ENCODE measurements at places on chromosomes 5 and 9.

DNA sequence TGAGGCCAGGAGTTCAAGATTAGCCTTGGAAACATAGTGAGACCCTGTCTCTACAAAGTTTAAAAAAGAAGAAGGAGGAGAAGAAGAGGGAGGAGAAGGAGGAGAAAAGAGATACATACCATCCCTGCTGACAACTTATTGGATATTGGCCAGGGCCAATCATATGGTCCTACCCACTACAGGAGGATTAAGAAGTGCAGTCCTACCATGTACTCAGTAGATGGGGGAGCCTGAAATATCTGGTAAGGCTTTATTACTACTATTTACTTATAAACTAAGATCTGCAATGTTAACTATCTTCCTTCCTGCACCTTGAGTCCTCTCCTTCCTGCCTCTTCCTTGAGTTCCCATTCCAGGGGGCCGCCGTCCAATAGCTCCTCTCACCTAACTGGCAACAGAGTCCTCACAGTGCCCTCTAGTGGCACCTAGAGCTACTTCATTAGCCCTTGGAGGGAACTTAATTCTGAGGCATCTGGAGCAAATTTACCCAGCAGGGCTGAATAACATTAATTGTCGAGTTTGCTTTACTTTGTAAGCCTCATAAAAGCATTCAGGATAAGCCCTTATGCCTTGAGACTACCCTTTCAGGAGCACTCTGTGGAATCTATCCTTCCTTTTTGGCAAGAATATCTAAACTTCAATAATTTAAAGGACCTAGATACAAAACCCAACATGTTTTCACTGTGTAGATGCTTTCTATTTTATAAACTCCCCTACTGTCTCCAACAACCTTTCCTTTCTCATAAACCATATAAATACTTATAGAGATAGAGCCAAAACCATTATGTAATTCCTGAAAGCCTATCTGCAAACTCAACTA lies 39.1 kb upstream of the RANBP6 start:
- DNase-seq = no peak

- no peak for DNase-seq
These were observed 565.5 kb downstream of the ZNF608 start for GRCh38 chr5:124180875-124181461.

DNA sequence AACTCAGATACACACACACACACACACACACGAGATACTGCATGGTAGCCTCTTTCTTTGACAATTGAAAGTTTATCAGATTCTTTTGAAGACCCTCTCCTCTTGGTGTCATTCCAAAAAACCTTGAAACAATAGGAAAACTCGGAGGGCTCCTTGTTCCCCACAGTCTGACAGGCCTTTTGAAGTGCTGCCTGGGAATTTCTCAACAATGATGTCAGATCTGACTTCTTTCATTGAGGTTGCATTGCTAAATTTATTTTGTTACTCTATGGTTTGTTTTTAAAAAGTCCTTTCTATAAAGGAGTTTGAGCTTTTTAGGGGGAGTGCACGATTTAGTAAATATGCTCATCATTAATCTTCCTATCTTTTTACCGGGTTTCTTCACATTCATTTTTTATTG lies 583.9 kb downstream of the SEMA5A start:
- DNase-seq = no peak

DNA sequence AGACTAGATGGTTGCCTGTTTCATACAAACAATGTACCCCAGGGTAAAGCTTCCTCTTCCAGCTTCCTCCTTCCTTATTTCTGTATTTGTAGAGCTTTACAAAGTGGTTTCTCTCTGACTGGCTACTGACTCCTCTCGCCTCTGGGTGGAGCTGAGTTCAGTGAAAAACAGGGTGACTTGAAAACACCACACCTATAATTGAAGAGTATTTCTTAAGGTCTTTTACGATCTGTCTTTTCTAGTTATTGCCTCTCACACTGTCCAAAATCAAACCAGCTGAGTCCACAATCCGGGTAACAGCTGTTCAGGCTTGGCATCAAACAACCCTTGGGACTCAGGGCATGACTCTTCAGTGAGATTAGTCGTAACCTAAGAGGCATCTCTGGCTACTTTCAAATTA lies 200.4 kb downstream of the ARRDC3 start:
- DNase-seq = no peak

DNA sequence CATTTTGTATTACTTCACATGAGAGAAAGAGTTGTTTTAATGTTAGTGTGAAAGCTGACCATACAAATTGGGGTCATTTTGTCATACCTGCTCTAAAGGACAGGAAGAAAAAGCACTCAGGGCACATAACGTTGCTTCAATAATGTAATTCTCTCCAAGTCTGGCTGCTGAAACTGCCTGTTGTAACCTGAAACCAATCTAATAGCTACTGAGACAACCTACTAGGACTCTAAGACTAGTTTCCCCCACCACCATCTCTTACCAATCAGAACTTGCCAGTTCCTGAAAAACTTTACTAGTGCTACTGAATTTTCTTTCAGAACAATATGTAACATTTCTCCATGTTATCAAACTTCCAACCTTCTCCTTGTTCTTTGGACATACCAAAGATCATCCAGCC lies 374.7 kb downstream of the PTPRD start:
- no peak for DNase-seq

GRCh38 chr5:74621492-74621891 lies 19.0 kb downstream of the ENC1 start:
- no peak for DNase-seq

- DNase-seq = no peak
These were observed 30.4 kb downstream of the RNF145 start for GRCh38 chr5:159178978-159179377.

DNA sequence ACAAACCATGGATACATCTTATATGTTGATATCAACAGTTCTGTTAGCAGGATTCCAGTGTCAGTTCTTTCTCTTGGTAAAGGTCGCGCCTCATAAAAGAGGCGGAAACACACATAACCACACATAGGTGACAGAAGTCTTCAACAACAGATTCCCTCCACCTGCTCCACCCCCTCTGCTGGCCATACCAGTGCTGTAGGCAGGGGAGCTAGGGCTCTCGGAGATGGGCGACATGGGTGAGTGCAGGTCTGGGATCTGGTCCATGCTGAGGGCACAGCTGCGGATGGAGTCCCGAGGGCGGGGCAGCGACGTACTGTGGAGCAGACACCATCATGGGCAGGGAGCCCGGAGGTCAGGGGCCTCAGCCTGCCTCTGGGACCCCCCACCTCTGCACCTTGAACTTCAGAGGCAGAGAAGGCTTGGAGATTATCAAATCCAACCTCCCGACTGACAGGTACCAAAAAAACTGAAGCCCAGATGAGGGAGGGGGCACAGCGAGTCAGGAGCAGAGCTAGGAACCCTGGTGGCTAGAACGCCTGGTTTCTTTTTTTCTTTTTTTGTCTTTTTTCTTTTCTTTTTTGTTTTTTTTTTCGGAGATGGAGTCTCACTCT lies 12.0 kb upstream of the TOR2A start:
- DNase-seq = no peak

DNA sequence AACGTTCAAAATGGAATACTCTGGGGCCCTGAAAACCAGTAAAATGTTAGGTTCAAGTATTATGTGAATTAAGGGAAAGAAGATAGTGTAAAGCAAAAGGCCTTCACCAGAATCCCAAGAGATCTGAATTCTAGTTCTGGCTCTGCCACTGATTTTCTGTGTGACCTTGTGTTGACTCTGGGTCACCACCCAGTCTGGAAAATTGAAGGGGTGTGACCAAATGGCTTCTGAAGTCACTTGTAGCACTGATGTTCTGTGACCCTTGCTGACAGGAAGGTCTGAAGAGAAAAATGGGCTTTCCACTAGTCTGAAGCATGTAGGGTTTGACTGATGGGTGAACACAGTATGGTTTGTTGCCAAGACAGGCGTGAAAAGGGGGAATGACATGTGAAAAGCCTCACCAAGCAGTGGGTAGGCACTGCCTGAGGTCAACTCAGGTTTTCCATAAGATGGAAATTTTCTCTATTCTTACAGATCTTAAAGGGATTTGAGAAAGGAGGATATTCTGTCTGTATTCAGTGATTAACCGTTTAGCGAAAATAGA lies 33.1 kb downstream of the ANP32B start:
- DNase-seq = no peak

DNA sequence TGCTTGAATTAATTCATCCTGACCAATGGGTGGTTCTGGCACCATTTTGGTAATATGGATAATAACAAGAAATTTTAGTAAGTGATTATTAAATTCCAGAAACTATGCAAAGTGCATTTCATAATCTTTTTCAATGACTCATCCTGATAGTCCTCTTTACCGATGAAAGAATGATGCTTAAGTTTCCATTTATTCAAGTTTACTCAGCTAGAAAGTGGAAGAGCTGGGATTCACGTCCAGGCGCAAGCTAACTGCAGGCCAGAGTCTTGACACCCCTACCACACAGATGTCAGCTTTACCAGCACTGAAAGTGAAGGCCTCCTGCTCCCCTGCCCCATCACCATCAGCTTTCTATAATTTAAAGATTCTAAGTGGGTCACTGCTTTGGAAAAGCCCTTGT lies 493.5 kb upstream of the WWC1 start:
- DNase-seq = no peak

DNA sequence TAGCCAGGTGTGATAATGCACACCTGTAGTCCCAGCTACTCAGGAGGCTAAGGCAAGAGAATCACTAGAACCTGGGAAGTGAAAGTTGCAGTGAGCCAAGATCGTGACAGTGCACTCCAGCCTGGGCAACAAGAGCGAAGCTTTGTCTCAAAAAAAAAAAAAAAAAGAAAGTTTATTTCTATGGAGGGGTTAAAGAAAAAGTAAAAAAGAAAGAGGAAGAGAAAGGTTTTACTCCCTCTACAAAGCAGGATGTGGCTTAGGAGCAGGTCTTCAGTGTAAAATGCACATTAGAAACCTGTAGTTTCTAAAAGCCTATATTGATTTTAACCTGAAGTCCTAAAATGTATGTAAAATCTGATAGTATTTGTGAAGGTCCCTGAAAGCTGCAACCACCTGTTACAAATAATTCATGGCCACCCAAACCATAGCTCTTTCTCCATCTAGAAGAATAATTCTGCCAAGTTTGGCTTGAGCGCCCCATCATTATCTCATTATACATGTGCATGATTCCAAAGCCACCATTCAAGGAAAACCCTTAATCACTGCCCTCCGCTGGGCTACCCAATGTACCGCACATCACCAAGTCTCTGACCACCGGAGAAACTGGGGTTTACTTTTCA lies 3.4 kb downstream of the FNBP1 start:
- no peak for DNase-seq

GRCh38 chr5:168886157-168886556 lies 307.0 kb upstream of the PANK3 start:
- DNase-seq = no peak

DNA sequence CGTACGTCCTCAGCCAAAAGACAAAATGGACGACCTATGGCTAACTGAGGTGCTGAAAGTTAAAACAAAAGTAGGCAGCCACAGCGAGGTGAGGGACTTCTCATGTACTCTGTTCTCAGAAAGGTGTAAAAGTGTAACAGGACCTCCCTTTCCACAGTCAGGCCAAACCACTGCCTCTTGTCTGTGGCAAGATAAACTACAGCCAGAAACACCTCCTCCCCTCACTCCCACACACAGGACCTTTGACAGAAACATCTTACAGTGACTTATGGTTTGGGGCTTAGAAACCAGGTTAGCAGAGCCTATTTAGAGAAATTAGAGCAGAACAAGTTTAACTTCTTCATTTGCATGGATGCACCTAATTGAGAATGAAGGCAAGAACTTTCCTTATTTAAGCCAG lies 499.1 kb upstream of the GRIN3A start:
- DNase-seq = no peak

DNA sequence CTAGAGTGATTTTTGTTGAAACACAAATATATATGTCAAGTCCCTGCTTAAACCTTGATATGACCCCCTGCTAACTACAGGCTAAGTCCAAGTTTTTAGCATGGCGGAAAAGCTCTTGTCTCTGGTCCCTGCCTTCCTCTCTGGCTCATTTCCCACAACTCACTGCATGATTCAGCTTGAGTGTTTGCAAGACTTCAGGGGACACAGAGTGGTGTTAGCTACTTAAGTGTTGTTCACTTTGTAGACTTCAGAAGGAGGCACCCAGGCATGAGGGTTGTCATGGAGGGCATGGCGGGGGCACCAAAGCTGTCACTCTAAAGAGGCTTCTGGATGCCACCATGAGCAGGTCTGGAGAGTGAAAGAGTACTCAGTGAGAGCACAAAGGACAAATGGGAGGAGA lies 362.4 kb upstream of the ACTBL2 start:
- no peak for DNase-seq

- DNase-seq = no peak
These were observed 243.2 kb downstream of the ELAVL2 start for GRCh38 chr9:23582836-23583235.

DNA sequence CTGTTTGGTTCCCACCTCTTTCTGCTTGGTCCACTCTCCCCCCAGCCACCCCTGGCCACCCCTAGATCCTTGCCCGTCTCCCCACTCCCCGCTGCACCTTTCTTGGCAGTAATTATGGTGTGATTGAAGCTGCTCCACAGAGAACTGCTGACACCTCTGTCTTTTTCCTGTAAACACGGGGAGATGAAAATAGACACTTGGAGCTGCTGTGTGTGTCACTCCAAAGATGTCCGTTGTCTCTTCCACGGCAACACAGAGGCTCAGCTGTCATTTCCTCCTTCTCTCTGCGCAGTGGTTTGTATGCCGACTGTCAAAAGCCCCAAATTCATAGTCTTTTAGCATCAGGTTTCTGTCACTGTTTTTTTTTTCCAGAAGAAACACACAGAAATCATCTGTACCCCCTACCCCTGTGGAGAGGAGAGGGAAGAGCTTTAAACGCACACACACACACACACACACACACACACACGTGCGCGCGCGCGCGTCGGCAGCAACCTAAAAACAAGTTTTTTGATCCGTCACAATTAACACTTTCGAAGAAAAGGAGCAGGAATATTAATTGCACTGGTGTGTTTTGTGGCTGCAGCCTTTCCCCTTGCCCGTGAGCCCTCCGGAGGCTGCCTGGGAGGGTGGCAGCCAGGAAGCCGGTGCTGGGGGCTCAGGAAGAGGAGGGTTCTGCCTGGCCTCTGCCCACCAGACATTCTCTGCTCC lies 39.8 kb downstream of the ASS1 start:
- DNase-seq = no peak

GRCh38 chr5:96584712-96585111 lies 77.5 kb upstream of the CAST start:
- no peak for DNase-seq

DNA sequence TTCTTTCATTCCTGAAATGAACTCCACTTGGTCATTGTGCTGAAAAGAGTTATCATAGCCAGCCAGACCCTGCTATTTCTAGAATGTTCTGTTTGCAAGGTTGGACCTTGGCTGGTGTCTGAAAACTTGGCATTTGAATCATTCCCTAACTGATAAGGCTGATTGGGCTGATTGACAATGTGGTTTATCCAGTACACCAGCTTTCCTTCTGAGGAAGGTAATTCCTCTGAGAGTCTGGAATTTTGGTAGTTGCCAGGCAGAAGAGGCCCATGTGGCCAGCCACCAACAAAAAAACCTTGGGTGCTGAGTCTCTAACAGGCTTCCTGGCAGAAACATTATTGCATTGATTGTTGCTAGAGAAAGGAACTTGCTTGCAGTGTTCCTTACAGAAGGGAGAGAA lies 15.3 kb downstream of the SEC61B start:
- no peak for DNase-seq

DNA sequence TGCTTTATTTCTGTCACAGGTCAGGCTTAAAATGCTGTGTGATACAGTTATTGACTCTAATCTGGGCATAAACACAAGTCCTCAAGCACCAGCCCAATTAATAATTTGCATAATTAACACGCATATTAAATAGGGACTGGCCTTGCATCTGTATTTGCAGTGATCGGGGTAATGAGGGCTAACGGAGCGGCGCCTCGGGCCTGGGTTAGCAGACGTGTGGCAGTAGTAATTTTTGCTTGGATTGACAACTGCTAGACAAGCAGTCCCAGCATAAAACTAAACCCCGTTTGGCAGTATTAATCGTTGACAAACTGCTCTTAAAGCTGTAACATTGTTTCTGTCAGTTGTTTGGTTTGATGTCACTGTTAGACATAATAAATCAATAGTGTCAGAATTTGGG lies 109.2 kb downstream of the PBX3 start:
- no peak for DNase-seq
